SW 1271 (cell line): ENCODE measurements at places on chromosomes 5 and 9.

DNA sequence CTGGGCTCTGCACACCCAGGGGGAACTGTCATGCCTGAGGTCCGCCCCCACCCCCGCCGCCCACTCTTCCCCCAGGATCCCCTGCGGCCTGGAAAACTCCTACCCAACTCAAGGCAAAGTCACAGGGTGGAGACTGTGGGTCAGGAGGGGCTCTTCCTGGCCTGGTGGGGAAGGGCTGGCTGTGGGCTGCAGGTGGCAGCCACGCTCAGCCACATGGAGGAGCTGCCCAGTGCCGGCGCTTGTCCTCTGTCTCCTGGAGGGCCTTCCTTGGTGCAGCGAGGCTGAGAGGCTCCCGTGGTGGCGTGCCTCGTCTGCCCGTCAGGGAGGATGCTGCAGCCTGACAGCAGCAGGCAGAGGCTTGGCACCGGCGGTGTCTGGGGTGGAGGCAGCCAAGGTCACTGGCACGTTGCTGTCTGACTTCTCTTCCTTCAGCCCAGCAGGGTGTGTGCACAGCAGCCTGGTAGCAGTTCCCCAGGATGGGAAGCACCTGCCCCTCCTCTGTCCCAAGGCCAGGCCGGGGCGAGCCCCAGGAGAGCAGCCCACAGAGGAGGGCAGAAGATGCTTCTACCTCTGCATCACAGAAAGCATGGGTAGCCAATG, 78.1 kb downstream of the ADAMTS2 start:
- no peak for DNase-seq

DNA sequence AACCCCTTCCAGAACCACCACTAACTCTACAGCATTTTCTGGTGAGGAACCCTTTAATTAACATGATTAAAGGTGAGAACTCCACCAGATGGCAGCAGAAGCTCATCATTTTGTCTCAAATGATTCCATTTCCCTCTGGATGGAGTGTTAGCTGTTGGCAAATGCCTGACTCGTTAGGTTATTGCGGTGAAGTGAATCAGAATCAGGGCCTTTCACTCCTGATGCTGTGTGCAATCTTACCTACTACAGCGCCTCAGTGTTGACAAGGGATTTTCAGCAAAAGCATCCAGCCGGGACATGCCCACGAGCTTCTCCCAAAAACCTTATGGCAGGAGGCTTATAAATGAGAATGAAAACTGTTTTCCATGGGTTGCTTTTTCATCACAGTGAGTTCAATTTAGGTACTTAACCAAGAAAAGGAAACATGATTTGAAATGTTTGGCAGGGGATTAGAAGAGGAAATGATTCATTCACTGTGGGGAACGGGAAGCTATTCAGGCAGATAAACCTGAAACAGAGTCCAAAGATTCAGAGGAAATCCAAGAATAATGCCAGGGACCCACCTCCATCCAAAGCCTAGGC, 48.0 kb upstream of the CAST start:
- DNase-seq: peak; percentile 93

- DNase-seq: no peak
Measured at GRCh38 chr5:162323466-162323865, 255.9 kb downstream of the GABRG2 start.

DNA sequence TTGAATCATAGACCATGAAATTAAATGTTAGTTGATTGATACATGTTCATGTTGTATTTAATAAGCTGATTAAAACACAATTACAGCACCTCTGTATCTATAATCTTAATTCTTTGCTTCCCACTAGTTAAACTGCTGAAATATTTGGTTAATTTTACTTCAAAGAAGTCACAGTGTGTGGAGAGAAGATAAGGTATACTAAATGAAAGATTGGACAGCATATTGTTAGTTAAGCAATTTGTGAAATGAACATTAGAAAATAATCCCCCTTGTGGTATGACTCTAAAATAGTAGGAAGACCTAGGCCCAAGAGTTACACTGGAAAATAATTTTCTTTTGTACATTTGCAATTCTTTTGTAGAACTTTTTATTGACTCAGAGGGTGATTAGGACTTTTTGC, 30.3 kb downstream of the MAN2A1 start:
- DNase-seq: no peak

GRCh38 chr5:83785176-83785668, 64.6 kb upstream of the HAPLN1 start:
- no peak for DNase-seq

GRCh38 chr9:132723809-132724208, 53.5 kb downstream of the GTF3C4 start:
- DNase-seq: no peak

GRCh38 chr5:173868096-173868880, 19.9 kb upstream of the CPEB4 start:
- DNase-seq: no peak

GRCh38 chr5:30891660-30892059, 301.8 kb upstream of the CDH6 start:
- DNase-seq: no peak

DNA sequence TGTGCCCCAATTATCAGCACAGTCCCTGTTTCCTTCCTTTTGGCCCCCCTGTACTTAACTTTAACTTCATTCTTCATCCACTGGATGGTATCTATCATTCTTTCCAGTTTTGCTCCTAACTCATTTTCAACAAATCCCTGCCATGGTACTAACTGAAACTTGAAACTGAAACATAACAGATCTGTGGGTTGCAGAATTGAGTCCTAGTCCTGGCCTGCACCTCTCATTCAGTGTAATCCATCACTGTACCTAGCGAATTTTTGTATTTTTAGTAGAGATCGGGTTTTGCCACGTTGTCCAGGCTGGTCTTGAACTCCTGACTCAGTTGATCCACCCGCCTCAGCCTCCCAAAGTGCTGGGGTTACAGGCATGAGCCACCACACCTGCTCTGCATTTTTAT, 15.3 kb upstream of the PIK3R1 start:
- no peak for DNase-seq

DNA sequence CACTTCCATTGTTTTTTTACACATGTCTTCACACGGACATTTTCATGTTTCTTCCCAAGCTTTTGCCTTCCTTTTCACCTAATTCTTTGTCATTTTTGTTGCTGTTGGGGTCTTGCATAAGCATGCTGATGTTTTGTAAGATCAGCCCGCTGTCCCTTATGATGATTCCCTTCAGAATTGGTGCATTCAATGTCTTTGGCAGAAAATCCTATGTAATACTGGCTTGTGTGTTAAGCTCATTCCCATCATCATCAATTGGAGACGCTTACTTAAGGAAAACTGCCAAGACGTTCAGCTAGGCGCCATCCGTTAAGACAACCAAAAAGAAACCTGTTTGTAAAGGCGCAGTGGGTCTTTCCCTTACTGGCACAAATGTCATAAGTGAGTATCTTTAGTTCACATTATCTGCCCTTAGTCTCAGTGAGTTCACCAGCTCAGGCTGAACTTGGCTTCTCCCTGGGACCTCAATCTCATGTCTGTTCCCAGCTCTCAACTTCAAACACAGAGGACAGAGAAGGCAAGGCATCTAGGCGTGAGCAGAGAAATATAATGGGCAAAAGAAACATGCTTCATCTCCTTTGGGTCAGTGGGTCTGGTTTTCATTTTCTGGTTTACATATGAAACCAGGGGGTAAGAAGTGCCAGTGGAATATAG, 97.9 kb downstream of the EFNA5 start:
- no peak for DNase-seq

DNA sequence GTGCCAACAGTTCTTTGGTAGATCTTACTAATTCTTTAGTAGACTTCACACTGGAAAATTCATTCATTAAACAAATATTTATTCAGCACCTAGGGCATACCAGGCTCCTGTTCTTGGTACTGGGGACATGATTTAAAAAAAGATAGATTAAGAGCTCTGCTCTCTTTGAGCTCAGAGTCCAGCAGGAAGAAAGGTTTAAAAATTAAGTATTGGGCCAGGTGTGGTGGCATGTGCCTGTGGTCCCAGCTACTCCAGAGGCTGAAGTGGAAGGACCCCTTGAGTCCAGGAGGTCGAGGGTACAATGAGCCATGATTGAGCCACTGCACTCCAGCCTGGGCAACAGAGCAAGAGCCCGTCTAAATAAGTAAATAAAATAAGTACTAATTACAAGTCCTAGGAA, 41.4 kb downstream of the ENC1 start:
- no peak for DNase-seq

GRCh38 chr9:30982301-30982700, 1402.1 kb upstream of the ACO1 start:
- no peak for DNase-seq

DNA sequence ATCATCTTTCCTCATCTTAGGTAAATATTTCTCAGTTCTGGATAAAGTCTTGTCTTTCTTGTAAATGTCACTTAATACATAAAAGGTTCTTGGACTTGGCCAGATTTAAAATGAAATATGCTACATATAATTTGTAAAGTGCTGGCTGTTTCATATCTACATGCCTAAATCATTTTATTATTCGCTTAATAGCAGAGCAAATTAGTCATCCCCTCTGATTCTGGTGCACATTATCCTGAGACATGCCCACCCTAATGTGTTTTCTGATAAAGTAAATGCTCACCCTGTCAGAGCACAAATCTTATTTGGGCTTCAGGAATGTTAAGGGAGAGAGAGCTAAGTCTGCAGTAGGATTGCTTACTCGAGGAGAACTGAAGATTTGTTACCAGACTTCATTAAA, 166.5 kb upstream of the IZUMO3 start:
- no peak for DNase-seq

- DNase-seq: no peak
Measured at GRCh38 chr5:5419291-5420210, 2.9 kb upstream of the ICE1 start.

GRCh38 chr9:92308893-92309292, 15.4 kb upstream of the IARS1 start:
- DNase-seq: no peak

DNA sequence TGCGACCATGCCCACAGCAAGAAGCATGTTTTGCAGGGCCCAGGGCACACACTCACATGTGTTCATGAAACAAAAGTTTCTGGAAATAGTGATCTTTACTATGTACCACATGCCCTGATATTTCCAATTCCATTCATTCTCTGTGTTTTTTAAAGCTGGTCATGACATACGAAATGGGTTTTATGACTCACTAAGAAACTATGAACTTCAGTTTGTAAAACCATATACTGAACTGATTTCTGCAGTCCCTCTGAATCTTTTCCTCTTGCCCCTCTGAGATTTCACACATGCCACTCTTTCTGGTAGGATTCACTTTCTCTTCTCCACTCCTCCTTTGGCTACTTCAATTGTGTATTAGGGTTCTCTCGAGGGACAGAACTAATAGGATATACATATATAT, 416.1 kb upstream of the TRPC7 start:
- no peak for DNase-seq

GRCh38 chr5:6899221-6899620, 186.0 kb downstream of the TENT4A start:
- DNase-seq: no peak

GRCh38 chr5:99129768-99130501, 201.1 kb upstream of the CHD1 start:
- DNase-seq: no peak

DNA sequence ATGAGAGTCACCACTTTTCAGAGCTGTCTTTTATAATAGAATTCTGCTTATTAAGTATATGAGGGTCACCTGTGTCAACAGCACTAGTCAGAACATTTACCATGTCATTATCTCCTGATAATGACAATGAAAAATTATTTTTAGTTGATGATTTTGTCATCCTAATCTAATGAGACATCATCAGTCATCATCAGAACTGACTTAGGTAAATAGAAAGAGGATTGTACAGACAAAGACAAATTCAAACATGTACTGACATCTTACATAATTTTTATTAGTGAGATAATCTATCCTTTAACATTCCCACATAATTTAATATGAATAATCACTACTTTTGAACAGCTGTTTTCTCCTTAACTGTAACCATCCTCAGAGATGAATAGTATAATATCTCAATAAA, 22.6 kb downstream of the CDH9 start:
- DNase-seq: no peak

- no peak for DNase-seq
Measured at GRCh38 chr5:139708877-139709581, 60.9 kb downstream of the CXXC5 start.

- DNase-seq: no peak
Measured at GRCh38 chr5:82336226-82336958, 58.2 kb upstream of the RPS23 start.
